ENCODE measurements at places on chromosomes 11 and 22.
A peak's percentile ranks its signal among the peaks of the same experiment; 100 is the strongest.

DNA sequence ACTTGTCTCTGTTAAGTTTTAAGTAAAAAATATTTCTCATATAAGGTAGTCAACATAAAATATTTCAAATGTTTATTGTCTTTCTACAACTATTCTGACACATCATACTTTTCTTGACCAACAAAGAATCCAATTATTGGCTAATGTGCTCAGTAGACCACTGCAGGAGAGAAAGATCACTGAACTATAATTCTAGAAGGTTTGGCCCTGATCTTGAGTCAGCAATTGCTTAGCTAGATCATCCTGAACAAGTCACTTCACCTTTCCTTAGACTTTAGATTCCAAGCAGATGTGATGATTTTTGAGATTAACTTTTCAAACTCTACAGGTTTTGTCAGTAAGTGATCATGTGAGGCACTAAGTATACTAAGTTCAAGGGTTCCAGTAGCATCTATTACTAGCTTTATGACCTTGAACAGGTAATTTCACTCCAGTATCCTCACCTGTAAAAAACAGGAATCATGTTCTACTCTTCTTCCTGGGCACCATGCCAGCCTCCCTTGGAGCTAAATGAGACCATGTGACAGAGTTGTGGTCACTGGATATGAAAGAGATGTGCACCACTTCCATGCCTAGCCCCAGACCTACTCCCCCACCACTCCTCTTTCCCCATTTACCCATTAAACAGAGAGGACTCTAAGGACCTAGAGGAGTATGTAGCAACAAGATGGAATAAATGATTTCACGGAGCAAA lies 17.3 kb downstream of the PGM2L1 start:
- DNase-seq, result no peak

GRCh38 chr22:19800761-19801244 lies 40.2 kb downstream of the TBX1 start:
- peak; percentile 64 for DNase-seq

- DNase-seq, result no peak
Observed at GRCh38 chr22:45859231-45860161, 117.5 kb downstream of the WNT7B start.

DNA sequence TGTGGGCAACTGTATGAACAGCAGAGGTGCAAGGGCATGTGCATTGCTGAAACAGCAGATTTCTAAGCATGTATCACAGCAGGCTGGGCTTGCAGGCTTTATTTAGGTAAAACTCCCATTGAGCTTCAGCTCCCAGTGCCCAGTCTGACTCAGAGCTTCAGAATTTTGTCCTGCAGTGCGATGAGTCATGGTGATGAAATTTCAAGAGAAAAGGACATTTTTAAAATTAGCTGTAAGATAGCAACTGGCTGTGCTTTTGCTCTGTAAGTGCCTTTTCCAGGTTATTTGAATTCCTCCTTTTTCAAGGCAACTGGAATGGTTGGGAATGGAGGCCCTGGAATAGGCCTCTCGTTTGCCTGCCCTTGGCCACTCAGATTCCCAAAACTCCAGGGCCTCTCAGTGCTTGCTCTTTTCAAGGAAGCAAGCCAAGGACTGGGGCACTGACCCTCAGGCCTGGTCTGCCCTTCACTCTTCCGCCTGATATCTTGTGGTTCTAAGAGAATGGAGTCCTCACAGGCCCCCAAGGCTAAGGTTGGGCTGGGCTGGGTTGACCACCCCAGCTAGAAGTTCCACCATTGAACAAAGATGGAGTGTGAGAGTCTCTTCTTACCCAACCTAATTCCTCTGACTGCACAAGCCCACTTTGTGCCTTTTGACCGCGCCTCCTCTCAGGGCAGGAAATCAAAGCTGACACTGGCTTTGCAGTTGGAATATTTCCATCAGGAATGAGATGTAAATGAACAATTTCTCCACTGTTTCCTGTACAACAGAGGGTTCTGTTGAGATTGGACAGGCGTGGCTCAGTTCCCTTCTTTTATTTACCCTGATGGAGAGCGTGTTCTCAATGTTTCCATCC lies 59.5 kb upstream of the PRSS23 start:
- peak; percentile 49 for DNase-seq

- no peak for DNase-seq
Observed at GRCh38 chr11:36019005-36019596, 75.2 kb downstream of the LDLRAD3 start.

- peak; percentile 29 for DNase-seq
Observed at GRCh38 chr11:110858547-110858921, 146.3 kb upstream of the ARHGAP20 start.

- DNase-seq, result peak; percentile 62
Observed at GRCh38 chr11:44755556-44756523, 29.1 kb downstream of the TSPAN18 start.
